ENCODE measurements at places on chromosomes 3 and 15. TPM values are rescaled to one million over a fixed set of nuclear protein-coding genes. Genes with fewer than 3 reads are reported as not detected.

Gene RBP2
- not detected for total RNA-seq

Gene MORC1
- not detected for total RNA-seq

Gene SLC24A5
- total RNA-seq, result not detected

Gene ABHD17C
- 3.6 TPM for total RNA-seq

Gene FHIT
- 40.6 TPM for total RNA-seq

Data from T-helper 2 cell treated with Interferon-gamma antibody and Interleukin-4, amounts not matched to agents 100 ng/mL and 5 ng/mL, for 36 hours (primary cell).